ENCODE measurements at places on chromosomes 11 and 22.
A peak's percentile ranks its signal among the peaks of the same experiment; 100 is the strongest.

GRCh38 chr11:48105096-48105990 is 111.3 kb upstream of the OR4B1 start:
- DNase-seq, result no peak

DNA sequence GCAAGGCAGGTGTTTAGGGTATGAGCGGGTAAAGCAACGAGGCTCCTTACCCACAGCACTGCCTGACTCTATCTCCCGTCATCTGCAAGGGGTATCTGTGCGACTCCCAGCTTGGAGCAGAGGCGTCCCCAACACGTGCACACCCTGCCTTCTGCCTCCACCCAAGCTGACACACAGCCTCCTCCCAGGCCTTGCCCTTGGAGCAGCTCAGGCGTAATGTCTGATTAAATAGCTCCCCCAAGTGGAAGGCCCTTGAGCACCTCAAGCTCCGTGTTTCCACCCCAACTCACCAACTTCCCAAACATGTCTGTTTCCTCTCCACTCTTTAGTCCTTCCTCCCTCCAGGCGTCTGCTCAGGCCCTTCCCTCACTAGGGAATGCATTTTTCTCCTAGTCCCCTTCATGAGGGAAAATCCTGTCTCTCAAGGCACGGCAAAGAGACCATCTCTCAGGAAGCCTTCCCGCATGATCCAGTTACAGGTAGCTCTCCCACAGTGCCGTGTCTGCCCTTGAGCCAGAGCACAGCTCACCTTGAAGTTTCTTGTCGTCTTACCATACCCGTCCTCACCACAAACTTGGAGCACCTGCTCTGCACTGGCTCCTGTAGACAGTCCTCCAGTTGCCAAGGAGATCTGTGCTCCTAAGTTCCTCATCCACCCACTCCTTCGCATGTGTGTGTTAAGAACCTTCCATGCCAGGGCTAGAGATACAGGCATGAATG is 15.8 kb downstream of the CYB5R2 start:
- DNase-seq, result no peak

DNA sequence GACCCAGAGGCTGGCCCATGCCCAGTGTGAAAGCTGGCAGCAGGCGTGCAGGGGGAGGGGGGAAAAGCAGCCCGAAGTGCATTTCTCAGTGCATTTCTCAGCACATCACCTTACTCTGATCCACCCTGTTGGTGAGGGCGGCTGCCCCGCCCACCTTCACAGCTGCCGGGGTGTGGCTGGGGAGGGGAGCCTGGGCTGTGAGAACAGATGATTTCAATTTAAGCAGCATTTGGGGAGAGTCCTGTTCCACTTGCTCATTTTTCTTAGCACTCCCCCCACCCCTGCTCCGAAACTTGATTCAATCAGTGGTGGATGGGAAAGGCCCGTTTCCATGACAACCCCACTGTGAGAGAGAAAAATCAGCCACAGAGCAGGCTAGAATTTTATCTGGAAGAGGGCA is 84.8 kb downstream of the SNX19 start:
- DNase-seq, result no peak

DNA sequence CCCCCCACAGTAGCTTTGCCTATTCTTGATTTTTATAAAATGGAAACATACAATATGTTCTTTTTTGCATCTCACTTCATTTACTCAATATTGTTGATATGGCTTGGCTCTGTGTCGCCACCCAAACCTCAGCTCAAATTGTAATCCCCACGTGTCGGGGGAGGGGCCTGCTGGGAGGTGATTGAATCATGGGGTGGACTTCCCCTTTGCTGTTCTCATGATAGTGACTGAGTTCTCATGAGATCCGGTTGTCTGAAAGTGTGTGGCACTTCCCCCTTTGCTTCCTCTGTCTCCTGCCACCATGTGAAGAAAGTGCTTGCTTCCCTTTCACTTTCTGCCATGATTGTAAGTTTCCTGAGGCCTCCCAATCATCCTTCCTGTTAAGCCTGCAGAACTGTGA is 431.3 kb downstream of the MN1 start:
- DNase-seq, result no peak

DNA sequence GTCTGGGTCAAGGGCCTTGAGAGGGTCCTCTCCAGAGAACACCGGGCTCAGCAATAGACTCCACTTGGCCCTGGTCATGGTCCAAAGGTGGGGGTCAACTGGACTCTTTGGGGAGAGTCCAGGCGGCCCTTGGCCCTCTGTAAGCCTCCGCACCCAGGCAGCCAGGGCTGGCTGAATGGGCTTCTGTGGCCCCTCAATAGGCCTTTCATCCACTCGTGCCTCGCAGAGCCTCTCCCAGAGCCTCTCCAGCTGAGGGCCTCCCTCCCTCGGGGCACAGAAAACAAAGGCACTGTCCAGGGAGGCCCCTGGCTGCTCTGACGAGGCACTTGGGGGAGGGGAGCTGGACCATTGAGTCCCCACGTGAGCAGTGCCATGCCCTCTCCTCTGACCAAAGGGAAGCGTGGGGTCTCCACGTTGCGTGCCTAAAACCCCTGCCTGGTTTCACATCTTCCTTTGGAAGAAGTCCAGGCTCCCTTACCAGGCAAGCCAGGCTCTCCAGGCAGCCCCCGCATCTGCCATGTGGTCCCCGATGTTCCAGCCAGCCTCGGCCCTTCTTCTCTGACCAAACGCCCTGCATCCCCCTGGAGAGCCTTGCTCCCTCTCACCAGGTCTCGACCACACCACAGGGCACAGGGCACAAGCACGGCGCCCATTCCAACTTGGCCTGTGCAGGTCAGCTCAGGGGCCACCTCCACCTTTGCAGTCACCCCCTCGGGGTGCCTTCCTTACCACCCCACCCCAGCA is 15.5 kb downstream of the KIAA0930 start:
- no peak for DNase-seq

DNA sequence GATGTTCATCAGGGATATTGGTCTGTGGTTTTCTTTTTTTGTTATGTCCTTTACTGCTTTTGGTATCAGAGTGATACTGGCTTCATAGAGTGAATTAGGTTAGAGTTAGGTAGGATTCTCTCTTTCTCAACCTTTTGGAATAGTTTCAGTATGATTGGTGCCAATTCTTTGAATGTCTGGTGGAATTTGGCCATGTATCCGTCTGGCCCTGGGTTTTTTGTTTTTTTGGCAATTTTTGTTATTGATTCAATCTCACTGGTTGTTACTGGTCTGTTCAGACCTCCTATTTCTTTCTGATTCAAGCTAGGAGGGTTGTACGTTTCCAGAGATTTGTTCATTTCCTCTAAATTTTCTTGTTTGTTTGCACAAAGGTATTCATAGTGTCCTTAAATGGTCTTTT is 54.4 kb downstream of the ATXN10 start:
- DNase-seq, result no peak

- no peak for DNase-seq
Measured at GRCh38 chr11:112178936-112179335, 3.6 kb downstream of the BCO2 start.

DNA sequence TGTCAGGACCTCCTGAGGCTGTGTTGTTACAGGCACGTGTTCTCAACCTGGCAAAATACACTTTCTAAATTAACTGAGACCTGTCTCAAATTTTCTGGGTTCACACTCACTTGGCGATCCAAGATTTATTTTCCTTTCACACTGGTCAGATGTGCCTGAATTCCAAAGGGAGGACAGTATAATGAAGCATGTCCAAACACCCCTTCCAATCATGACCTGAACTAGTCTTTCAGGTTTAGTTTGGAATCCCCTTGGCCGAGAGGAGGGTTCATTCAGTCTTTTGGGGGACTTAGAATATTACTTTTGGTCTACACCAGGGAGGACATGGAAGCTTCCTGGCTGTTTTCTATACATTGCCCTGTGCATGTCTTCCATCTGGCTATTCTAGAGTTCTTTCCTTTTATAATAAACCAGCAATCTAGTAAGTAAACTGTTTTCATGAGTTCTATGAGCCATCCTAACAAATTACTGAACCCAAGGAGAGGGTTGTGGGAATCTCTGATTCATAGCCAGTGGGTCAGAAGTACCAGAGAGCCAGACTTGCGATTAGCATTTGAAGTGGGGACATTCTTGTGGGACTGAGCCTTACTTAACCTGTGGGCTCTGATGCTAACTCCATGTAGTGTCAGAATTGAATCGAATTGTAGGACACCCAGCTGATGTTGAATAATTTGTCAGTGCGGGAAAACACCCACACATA is 14.8 kb upstream of the TMEM216 start:
- no peak for DNase-seq

DNA sequence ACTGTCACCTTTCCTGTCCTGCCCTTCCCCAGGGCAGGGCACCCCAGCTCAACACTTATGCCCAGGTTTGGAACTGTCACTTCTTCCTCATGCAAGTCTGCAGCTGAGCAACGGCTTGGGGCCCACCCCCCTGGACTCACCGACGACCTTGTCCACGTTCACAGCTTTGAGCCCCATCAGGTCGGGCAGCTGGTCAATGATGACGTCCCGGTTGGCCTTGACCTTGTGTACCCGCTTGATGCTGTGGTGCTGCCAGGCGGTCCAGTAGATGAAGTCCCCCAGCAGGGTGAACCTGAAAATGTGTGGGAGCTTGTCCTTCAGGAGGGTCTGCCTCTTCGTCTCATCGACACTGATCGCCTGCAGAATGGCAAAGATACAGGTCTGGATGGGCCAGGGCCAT is 135.0 kb downstream of the CRYBB2 start:
- DNase-seq, result no peak

GRCh38 chr22:37051391-37052385 is at the start of gene KCTD17:
KCTD17 (plus strand) TSS chr22:37051742; CDS start chr22:37051761, 19 bp downstream.
- DNase-seq, result peak; percentile 22

DNA sequence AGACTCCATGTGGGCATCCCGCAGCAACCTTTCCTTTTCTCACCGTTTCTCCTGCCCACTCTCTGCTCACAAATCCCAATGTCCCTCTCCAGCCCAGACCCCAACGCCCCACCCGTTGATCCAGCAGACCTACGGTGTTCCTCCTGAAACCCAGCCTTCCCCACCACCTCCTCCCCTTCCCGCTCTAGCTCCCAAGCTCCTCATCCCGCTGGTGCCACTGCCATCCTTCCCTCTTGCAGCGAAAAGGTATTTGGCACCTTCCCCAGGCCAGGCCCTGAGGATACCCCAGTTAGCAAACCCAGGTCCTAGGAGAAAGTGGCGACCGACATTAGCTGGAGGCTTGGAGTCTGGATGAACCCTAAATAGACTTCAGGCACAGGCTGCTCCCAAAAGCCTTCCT is 84.0 kb upstream of the RTL6 start:
- no peak for DNase-seq

GRCh38 chr22:40661671-40662070 is 17.6 kb upstream of the MCHR1 start:
- DNase-seq, result no peak

DNA sequence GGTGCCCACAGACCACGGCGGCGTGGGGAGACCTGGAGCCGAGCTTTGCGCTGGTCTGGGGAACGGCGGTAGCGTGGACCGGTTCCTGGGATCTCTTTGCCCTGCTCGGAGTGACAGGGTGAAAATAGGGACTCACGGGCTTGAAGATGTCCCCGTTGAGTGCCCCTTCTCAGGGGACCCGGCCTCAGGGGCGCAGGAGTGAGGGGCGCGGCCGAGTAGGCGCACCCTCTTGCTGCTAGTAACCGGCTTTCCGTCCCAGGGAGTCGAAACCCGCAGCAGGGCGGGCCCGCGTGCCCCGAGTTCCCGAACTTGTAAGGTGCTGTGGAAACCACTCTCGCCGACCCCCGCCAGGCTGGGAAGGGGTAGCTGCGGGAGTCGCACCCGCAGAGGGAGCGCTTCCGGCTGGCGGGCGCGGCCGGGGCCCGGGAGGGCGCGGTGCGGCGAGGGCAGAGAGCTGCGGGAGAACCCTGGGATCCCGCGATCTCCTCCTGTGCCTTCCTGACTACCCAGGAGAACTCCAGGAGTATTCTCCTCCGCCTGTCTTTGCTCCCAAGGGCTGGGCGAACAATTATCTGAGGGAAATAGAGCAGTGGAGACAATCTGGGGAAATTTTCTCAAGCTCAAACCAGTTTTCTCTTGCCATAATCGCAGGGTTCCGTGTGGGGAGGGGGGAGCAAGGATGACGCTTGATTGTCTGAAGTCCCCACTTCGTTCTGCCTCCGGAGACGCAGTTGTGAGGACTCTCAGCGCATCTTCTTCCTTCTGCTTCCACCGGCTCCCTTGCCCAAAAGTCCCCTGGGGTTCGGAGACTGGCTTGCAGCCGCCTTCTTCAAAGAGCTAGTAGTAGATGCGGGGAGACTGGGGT is 666 bp downstream of the NELL1 start:
- no peak for DNase-seq

GRCh38 chr22:31398231-31398630 is 1.2 kb upstream of the DRG1 start:
- DNase-seq, result no peak

GRCh38 chr22:28833276-28833923 is 33.0 kb upstream of the XBP1 start:
- DNase-seq, result no peak

GRCh38 chr22:49850959-49851802 is 2.5 kb upstream of the ZBED4 start:
- no peak for DNase-seq

DNA sequence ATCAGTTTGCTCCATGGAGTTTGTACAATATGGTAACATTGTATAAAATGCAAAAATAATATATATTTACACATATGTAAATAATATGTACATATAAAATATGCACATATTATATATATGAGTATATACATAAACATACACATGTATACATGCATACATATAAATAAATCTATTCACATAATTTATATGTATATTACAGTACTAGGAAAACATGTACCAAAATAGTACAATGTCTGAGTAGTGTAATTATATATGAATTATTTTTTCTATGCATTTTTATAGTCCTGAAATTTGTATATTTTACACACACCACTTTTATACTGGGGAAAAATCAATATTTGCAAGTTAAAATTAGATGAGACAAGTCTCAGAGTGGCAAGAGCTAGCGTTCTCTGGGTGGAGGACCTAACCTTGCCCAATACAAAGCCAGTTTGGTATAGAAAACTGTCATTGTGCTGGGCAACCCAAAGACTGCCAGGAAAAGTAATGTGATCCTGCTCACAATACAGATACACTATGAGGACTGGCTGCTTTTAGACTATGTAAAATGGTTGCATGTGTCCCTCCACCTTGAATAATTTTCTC is 889.4 kb downstream of the LRRC4C start:
- DNase-seq, result no peak

- no peak for DNase-seq
Measured at GRCh38 chr11:1295086-1295485, 14.3 kb downstream of the TOLLIP start.

- no peak for DNase-seq
Measured at GRCh38 chr22:23058481-23059283, 11.6 kb upstream of the GNAZ start.

DNA sequence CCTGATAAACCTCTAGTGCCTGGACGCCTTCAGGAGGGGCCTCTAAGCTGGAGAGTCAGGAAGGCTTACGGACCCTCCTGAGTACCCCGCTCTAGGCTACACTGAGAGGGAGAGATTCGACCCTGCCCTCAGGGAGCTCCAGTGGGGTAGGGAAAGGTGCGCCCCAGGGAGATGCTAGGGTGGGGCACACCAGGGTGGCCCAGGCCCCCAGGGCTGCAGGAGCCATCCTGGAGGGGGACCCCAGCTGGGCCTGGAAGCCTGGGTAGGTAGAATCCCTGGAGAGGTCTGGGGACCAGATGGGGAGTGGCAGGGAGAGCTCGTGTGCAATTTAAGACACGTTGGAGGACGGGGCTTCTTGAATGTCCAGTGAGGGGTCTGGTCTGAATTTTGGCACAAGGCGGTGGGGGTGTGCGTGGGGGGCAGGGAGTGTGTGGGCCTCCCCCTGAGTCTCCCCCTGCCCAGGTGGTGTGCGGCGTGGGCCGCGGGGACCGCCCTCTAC is 4.7 kb downstream of the CARNS1 start:
- DNase-seq, result no peak

All from stimulated activated CD4-positive, alpha-beta T cell treated with anti-CD3 and anti-CD28 coated beads, TNF-alpha, amount 100 ng/mL, for 1 hour (primary cell).